Smooth muscle cell of the umbilical artery (primary cell): ENCODE measurements at places on chromosomes 1 and 21. TPM values are rescaled to one million over a fixed set of nuclear protein-coding genes. Genes with fewer than 3 reads are reported as not detected.

Gene ANKRD65
- 0.18 and 0.30 TPM in 2 replicates for total RNA-seq

Gene CCDC27
- not detected in 2 replicates for total RNA-seq

Gene ZSWIM5
- total RNA-seq: under 0.01 TPM in 1 of 2 replicates, not detected in the other

Gene ANXA9
- total RNA-seq: 0.05 TPM in 1 of 2 replicates, not detected in the other

Gene LCE1F
- not detected in 2 replicates for total RNA-seq

Gene SCP2
- total RNA-seq: 164 and 210 TPM in 2 replicates

Gene TCHHL1
- total RNA-seq: not detected in 2 replicates

Gene SPRR2E
- not detected in 2 replicates for total RNA-seq

Gene DIO1
- total RNA-seq: not detected in 2 replicates

Gene GPX7
- total RNA-seq: 19.3 and 34.3 TPM in 2 replicates

Gene NUAK2
- total RNA-seq: 6.4 and 6.8 TPM in 2 replicates

Gene INSRR
- not detected in 2 replicates for total RNA-seq

Gene TMEM79
- 1.3 and 2.1 TPM in 2 replicates for total RNA-seq

Gene ZMYND12
- total RNA-seq: 0.18 and 0.30 TPM in 2 replicates

Gene LCK
- not detected in 2 replicates for total RNA-seq

Gene GPR37L1
- 0.05 and 0.30 TPM in 2 replicates for total RNA-seq

Gene OR2L5
- total RNA-seq: not detected in 2 replicates

Gene TRIM45
- total RNA-seq: 2.4 and 5.3 TPM in 2 replicates

Gene TSSK3
- total RNA-seq: 0.30 TPM in 1 of 2 replicates, not detected in the other

Gene PPP1R12B
- total RNA-seq: 19.1 and 26.4 TPM in 2 replicates

Gene ANGPTL3
- under 0.01 TPM in 1 of 2 replicates, not detected in the other for total RNA-seq

Gene MYCL
- 1.3 and 2.1 TPM in 2 replicates for total RNA-seq

Gene LEFTY2
- not detected in 2 replicates for total RNA-seq

Gene UBE2Q1
- 27.6 and 36.1 TPM in 2 replicates for total RNA-seq

Gene RCOR3
- 16.6 and 24.2 TPM in 2 replicates for total RNA-seq

Gene C1orf167
- not detected in 2 replicates for total RNA-seq

Gene OPN3
- 24.6 and 38.6 TPM in 2 replicates for total RNA-seq

Gene KIF17
- 1.2 and 2.2 TPM in 2 replicates for total RNA-seq

Gene CRB1
- total RNA-seq: 0.09 and 0.30 TPM in 2 replicates

Gene RIMKLA
- under 0.01 and 0.05 TPM in 2 replicates for total RNA-seq

Gene CD1B
- total RNA-seq: not detected in 2 replicates

Gene ZBTB8A
- 7.2 and 8.0 TPM in 2 replicates for total RNA-seq

Gene SLC41A1
- total RNA-seq: 41.6 and 45.8 TPM in 2 replicates

Gene NTRK1
- total RNA-seq: not detected in 2 replicates

Gene OR2T33
- not detected in 2 replicates for total RNA-seq

Gene JAM2
- 1.5 and 1.9 TPM in 2 replicates for total RNA-seq

Gene TADA1
- total RNA-seq: 8.3 and 9.6 TPM in 2 replicates

Gene SELENBP1
- total RNA-seq: 11.2 and 14.6 TPM in 2 replicates

Gene B3GALT2
- total RNA-seq: 0.37 and 0.89 TPM in 2 replicates

Gene NDUFS2
- 145 and 146 TPM in 2 replicates for total RNA-seq

Gene LRRC53
- total RNA-seq: not detected in 2 replicates

Gene FAM72D
- 0.59 and 1.4 TPM in 2 replicates for total RNA-seq

Gene SOX13
- 1.5 and 3.0 TPM in 2 replicates for total RNA-seq

Gene RHD
- total RNA-seq: not detected in 2 replicates
